ENCODE measurements at places on chromosomes 1 and 21. TPM values are rescaled to one million over a fixed set of nuclear protein-coding genes. Genes with fewer than 3 reads are reported as not detected.

PRKAA2 gene
- 3.4 TPM for total RNA-seq

OR2T29 gene
- total RNA-seq, result not detected

CYP4X1 gene
- total RNA-seq, result 1.4 TPM

PDZK1IP1 gene
- 122 TPM for total RNA-seq

LRRC38 gene
- total RNA-seq, result 0.33 TPM

ADAMTS5 gene
- 3.4 TPM for total RNA-seq

RAB25 gene
- 0.89 TPM for total RNA-seq

CCT3 gene
- total RNA-seq, result 547 TPM

CRNN gene
- total RNA-seq, result not detected
